ENCODE measurements at places on chromosomes 2 and 18. TPM values are rescaled to one million over a fixed set of nuclear protein-coding genes. Genes with fewer than 3 reads are reported as not detected.

The XIRP2 gene
- not detected for total RNA-seq

The DAPL1 gene
- not detected for total RNA-seq

The SLC20A1 gene
- total RNA-seq, result 77.5 TPM

The DSG1 gene
- not detected for total RNA-seq

The TMEM178A gene
- 1.0 TPM for total RNA-seq

Measured in smooth muscle cell of trachea (primary cell).